Transverse colon (tissue), 4 donors: ENCODE measurements at places on chromosomes 2 and 18. TPM values are rescaled to one million over a fixed set of nuclear protein-coding genes. Genes with fewer than 3 reads are reported as not detected.

DNA sequence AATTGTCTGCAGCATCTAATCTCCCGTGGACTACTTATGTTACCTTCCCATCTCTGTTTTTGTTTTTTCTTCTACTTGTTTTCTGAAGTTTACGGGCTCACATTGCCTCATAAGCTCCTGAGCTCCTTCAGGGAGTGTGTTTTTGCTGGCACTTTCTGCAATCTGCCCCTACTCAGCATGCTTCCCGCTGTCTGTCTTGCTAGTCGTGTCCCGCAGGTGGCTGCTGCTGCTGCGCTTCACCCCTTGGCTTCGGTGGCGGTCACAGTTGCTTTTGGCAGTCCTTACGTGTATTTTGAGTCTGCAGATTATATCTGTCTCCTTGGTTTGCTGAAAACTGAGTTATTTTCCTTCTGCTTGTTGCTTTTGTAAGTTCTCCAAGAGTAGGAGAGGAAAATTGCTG, 37.3 kb downstream of the FER1L5 start:
- no peak for DNase-seq
- H3K4me3 ChIP-seq: no peak overlapping the region
- H3K36me3 ChIP-seq: no peaks in the 10 kb centered on the region
- no peaks in the 10 kb centered on the region for H3K27me3 ChIP-seq
- H3K4me1 ChIP-seq: no peaks in the 10 kb centered on the region
- no peak overlapping the region for H3K27ac ChIP-seq

The FZD7 gene
- 14.6 TPM for total RNA-seq

The SCN7A gene
- total RNA-seq: 13.8 TPM

The CRYGC gene
- total RNA-seq: not detected

DNA sequence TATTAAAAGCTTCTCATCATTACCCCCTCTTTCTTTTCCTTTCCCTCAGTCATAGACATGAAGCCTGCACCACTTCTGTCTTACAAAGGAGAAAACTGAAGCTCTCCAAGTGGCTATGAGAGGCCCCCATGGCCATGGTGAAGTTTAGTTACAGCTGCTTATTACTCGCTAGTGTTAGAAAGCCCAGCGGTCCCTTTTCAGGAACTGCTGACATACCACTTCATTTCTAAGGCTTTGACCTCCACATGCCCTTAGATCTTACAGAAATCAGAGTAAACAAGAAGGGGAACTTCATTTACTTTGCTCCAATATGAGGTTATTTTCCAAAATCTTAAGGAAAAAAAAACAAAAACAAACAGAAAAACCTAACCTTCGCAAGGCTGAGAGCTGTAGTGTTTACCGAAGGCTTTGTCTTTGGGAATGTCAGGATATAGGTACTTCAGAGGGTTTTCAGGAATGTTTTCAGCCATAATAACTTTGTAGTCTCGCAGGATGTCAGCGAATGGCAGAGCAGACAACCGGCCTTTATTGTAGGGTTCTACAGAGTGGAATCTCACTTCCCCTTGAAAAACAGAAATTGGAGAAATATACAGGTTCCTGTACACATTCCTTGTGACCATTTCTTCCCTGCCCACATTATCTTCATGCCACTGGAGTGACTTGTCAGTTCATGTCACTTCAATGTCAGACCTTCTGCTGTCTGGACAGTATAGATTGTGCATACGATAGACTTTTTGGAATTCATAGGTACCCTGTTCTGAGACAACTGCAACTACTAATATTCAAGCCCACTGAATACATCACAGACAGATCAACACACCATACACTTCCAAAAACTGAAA, 18.8 kb upstream of the STAT1 start:
- H3K27me3 ChIP-seq: no peaks in the 10 kb centered on the region
- H3K27ac ChIP-seq: no peak overlapping the region
- peaks cover 3% of the 10 kb centered on the region for H3K4me1 ChIP-seq
- H3K36me3 ChIP-seq: no peaks in the 10 kb centered on the region

DNA sequence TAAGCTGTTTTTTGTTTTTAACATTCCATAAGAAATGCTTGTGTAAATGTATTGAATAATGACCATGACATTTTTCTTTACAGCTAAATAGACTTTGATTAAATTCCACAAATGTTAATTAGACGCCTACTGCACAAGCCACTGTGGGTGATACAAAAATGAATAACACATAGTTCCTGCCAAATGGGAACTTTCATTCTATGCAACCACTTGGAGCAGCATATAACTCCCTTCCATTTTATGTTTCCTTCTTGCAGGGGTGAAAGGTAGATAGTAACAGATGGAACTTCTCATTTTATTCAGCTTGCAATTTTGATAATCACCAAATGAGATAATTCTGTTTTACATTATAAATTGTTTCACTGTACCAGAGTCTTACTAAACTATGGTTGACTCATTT, 70.0 kb upstream of the THUMPD2 start:
- no peak overlapping the region for H3K4me3 ChIP-seq
- H3K27ac ChIP-seq: no peak overlapping the region
- H3K27me3 ChIP-seq: no peaks in the 10 kb centered on the region
- no peak for DNase-seq
- H3K36me3 ChIP-seq: no peaks in the 10 kb centered on the region

GRCh38 chr18:72544092-72544886, at the start of gene CBLN2:
TSS of gene CBLN2 (minus strand) at chr18:72544342. CDS start at chr18:72542160, 2,182 bp downstream.
- H3K27me3 ChIP-seq: peaks cover 48% of the 10 kb centered on the region
- H3K4me1 ChIP-seq: no peaks in the 10 kb centered on the region
- peak; percentile 26 for DNase-seq
- no peaks in the 10 kb centered on the region for H3K36me3 ChIP-seq
- no peak within 1 kb of the TSS for H3K4me3 ChIP-seq
- H3K27ac ChIP-seq: no peak within 1 kb of the TSS

DNA sequence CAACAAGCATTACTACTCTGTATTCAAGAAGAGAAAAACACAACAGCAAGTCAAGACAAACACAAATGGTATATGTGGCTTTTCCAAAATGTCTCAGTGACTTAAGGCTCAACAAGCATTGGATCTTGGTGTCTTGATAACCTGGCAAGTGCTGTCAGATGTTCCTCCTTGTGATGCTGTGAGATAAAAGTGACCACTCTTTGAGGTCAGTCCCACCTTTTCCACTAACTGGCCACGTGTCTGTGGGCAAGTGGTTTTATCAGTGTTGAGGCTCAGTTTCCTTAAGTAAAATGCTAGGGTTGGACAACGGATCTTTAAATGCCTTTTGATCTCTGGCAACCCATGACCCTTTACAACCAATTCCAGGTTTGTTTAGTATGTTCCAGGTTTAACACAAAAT, 98.7 kb downstream of the BCL2 start:
- H3K27ac ChIP-seq: no peak overlapping the region
- H3K36me3 ChIP-seq: no peaks in the 10 kb centered on the region
- no peak overlapping the region for H3K4me3 ChIP-seq
- peaks cover 13% of the 10 kb centered on the region for H3K4me1 ChIP-seq

DNA sequence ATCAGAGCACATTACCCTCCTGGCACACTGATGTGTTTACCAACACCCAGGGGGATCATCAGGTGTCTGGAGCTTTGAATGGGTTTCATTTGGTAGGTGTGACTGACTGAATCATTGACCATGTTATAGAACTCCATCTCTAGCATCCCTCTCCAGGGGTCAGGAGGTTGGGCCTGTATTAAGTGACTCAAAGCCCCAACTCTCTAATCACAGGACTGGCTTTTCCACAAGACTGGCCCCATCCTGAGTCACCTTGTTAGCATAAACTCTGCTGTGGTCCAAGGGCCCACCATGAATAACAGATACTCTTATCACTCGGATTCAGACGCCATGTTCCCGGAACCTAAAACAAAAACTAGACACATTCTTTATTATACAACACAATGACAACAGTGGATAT, 125.9 kb upstream of the NDUFV2 start:
- no peak for DNase-seq
- H3K4me3 ChIP-seq: no peak overlapping the region

The UPP2 gene
- total RNA-seq: not detected

- no peaks in the 10 kb centered on the region for H3K36me3 ChIP-seq
- DNase-seq: no peak
- peaks cover 47% of the 10 kb centered on the region for H3K4me1 ChIP-seq
- no peak overlapping the region for H3K4me3 ChIP-seq
Observed at GRCh38 chr18:58288921-58289797, 245.1 kb downstream of the NEDD4L start.

DNA sequence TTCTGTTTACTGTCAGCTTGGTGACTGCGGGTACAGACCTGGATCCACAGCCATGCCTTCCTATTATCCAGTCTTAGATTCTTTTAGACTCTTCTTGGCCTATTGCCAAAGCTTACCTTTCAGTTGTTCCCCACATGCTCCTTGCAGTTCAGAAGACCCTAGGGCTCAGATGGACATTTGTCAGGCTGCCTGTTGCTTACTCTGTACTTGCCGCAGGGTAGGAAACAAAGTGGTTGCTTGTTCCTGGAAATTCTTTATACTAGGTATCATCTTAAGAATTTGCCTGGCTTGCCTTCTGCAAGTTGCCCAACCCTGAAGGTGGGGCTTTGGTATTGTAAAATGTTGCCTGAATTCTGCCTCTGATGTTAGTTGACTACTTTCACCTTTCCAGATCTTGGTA, 24.4 kb downstream of the CD28 start:
- no peaks in the 10 kb centered on the region for H3K27me3 ChIP-seq
- H3K4me3 ChIP-seq: no peak overlapping the region
- no peak overlapping the region for H3K27ac ChIP-seq
- H3K4me1 ChIP-seq: no peaks in the 10 kb centered on the region

DNA sequence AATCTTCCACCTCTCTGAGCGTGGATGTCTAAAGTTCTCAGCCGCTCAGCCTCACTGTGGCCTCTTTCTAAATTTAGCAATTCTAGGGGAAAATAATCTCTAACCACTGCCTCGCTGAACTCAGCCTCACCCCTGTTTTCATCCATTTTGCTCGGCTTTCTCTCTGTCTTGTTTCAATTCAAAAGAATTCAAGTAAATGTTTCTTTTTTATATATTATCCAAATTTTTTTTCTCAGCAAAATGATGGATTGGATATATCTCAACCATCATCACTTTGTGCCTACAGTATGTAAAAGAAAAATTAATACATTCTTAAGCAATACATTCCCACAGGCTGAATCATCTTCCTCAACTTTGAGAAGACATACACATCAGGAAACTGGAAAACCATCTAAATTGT, 24.0 kb upstream of the GALNT5 start:
- H3K27ac ChIP-seq: no peak overlapping the region
- DNase-seq: no peak
- H3K4me3 ChIP-seq: no peak overlapping the region
- H3K36me3 ChIP-seq: no peaks in the 10 kb centered on the region

DNA sequence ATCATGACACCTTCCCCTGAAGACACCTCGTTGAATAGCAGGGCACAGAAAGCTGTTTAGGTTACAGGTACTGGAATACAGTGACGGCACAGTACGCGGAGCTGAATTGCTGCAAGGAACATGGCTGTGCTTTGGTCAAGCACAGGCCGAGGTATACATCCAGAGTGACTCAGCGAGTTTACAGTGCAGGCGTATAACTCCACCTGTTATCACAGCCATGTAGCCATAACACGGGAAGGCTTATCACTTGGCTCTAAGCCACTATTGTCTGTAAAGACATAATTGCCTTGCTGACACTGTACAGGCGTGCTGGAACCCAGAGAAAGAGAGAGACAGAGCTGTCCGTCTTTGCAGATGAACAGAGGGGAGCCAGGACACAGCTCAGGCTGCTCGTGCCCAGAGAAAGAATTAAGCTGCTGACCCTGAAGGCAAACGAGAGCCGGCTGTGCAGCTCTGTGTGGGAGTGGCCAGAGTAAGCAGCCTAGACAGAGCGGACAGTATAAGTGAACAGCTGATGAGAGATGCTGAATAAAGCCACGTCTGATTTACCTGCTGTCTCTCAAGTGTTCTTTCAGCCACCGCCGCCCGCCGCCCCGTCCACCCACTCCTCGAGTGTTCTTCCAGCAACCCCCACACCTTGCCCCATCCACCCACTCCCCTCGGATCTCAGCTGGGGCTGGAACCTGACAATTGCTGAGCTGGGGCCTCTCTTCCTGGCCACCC, 87.3 kb upstream of the PPP1CB start:
- H3K27me3 ChIP-seq: no peaks in the 10 kb centered on the region
- peak; percentile 64 for DNase-seq
- no peak overlapping the region for H3K4me3 ChIP-seq
- peak overlapping the region; percentile 83 for H3K27ac ChIP-seq
- peaks cover 52% of the 10 kb centered on the region for H3K4me1 ChIP-seq

DNA sequence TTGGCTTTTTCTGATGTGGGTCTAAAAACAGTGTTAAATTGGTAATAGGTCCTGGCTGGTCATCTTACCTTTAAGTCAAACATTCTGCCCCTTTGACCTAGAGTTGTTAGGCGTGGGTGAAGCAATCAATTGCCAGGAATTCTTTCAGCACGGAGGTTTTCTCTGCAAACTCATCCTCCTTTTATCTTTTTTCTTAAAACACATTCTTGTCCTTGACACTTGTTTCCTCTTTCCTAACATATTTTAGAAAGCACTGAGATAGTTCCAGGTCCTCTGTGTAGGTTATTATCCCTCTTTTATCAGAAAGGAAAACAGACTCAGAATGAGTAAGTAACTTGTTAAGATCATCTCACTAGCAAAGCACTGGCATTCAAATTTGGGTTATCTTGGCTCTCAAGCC, 18.6 kb upstream of the AP1S3 start:
- H3K4me3 ChIP-seq: no peak overlapping the region
- no peak overlapping the region for H3K27ac ChIP-seq
- no peaks in the 10 kb centered on the region for H3K36me3 ChIP-seq
- no peak for DNase-seq
- peaks cover 6% of the 10 kb centered on the region for H3K4me1 ChIP-seq

- H3K4me3 ChIP-seq: no peak overlapping the region
- H3K36me3 ChIP-seq: no peaks in the 10 kb centered on the region
- H3K4me1 ChIP-seq: no peaks in the 10 kb centered on the region
- no peaks in the 10 kb centered on the region for H3K27me3 ChIP-seq
- no peak overlapping the region for H3K27ac ChIP-seq
- no peak for DNase-seq
Observed at GRCh38 chr2:154832711-154833110, 134.2 kb downstream of the KCNJ3 start.
